ENCODE measurements at places on chromosomes 3 and 15. TPM values are rescaled to one million over a fixed set of nuclear protein-coding genes. Genes with fewer than 3 reads are reported as not detected.

DNA sequence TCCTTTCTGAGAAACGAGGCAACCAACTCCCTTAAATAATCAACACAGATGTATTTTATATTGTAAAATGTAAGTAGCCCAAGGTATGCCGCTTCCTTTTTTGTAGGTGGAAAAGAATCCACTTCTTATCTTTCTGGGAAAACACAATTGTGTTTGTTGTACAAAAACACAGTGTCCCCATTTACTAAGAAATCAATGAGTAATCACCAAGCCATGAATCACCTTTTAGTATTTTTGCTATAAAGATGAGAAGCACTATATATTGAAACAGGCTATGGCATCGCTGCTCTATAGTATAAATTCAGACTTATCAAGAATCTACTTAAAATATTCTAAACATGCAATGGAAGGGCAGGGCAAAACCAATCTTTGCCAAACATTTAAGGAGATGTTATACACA, 104.0 kb downstream of the TNIK start:
- DNase-seq, result no peak

DNA sequence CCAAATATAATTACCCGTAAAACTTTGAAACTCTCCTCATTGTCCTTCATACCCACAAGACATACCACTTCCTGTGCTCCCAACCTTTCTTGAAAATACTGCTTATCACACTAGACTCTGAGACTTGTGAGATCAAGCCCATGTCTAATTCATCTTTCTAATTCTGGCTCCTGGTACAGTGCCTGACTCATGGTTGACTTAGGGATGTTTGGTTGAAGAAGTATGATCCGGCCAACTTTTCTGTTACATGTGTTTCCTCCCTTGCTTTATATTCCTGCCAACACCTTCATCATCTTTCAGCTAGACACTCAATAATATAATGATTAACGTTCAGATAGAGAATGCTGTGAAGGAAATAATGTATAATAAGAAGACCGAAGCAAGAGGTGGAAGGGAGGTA, 58.2 kb downstream of the MEX3B start:
- DNase-seq, result no peak

DNA sequence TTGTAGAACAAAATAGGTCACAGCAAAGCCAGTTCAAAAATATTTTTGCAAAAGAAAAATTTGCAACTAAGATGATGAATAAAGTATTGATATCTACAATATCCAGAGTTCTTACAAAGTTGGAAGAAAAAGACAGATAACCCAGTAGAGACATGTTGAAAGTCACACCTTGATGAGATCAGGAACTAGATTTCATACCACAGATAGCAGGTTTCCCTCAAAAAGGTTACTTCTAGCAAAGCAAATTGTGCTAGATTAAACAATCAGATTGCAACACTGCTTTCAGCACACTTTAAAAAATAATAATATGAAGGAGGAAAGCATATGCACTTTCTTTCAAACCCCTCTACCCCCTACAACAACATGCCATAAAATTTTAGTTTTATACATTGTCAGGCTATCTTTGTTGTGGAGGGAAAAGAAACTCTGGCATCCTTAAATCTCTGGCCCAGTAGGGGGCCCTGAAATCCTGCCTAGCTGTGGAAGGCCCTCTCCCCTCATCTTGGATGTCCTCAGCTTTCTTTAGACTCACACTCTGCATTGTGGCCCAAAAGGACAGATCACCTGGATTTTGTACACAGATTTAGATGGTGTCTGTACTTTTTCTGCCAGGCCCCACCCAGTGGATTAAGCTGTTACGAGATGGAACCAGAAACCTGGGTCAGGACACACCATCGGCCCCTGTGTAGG, 50.9 kb downstream of the CCR3 start:
- no peak for DNase-seq

DNA sequence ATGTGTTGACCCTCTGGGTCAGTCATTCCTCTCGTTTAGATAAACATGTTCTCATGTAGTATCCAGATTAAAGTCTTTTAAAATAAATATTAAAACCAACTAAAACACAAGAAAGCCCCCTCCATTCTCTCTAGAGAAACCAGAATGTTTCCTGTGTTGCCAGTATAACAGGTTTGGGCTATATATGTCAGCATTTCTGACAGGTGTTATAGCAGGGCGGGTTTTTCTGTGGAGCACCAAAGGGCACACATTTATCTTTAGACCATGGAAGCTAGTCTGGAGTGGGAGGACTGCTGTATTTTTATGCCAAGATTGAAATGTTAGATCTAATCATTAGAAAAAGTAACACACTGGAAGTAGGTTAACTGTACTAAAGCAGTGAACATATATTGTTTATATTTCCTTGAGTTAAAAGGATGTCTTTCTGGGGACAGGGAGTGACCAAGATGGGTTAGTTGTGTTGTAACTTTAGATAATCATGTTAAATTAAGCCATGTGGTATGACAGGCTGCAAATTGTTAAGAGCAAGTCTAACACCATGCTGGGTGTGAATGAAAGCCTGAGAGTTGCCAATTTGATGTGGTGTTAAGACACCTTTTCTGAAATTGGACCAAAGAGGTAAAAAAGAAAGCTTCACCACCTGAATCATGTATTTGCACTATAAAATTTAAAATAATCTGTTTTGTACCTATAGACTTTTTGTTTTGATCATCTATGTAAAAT, 15.6 kb downstream of the KCTD6 start:
- no peak for DNase-seq

- no peak for DNase-seq
These were observed 455.3 kb upstream of the NAALADL2 start for GRCh38 chr3:174403831-174404230.

DNA sequence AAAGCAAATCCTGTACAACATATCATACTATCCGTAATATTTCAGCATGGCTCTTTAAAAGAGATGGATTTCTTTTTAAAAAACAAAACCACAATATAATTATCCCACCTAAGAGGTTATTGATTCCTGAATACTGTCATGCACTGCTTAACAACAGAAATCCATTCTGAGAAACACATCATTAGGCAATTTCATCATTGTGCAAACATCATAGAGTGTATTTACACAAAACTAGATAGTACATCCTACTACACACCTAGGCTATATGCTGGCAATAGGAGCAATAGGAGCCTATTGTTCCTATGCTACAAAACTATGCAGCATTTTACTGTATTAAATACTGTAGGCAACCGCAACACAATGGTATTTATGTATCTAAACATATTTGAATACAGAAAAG, 242.0 kb downstream of the NEK10 start:
- no peak for DNase-seq

GRCh38 chr3:80244390-80244789, 476.6 kb upstream of the ROBO1 start:
- no peak for DNase-seq

The WDR76 gene
- total RNA-seq, result 12.4 TPM

The MESP1 gene
- not detected for total RNA-seq

The CLN6 gene
- total RNA-seq, result 20.0 TPM

The CHRFAM7A gene
- 1.8 TPM for total RNA-seq

The MOBP gene
- total RNA-seq, result not detected

Measured in naive thymus-derived CD4-positive, alpha-beta T cell (primary cell).